Naive thymus-derived CD4-positive, alpha-beta T cell (primary cell): ENCODE measurements at places on chromosomes 1 and 21. TPM values are rescaled to one million over a fixed set of nuclear protein-coding genes. Genes with fewer than 3 reads are reported as not detected.

GRCh38 chr1:28021064-28021463, 61.3 kb downstream of the XKR8 start:
- H3K4me3 ChIP-seq = no peak overlapping the region
- no peak for DNase-seq
- peaks cover 5% of the 10 kb centered on the region for H3K36me3 ChIP-seq
- no peak overlapping the region for H3K27ac ChIP-seq
- H3K4me1 ChIP-seq = no peaks in the 10 kb centered on the region

GRCh38 chr1:14855268-14855667, 256.8 kb downstream of the KAZN start:
- no peak for DNase-seq
- no peak overlapping the region for H3K4me3 ChIP-seq
- no peaks in the 10 kb centered on the region for H3K4me1 ChIP-seq

DNA sequence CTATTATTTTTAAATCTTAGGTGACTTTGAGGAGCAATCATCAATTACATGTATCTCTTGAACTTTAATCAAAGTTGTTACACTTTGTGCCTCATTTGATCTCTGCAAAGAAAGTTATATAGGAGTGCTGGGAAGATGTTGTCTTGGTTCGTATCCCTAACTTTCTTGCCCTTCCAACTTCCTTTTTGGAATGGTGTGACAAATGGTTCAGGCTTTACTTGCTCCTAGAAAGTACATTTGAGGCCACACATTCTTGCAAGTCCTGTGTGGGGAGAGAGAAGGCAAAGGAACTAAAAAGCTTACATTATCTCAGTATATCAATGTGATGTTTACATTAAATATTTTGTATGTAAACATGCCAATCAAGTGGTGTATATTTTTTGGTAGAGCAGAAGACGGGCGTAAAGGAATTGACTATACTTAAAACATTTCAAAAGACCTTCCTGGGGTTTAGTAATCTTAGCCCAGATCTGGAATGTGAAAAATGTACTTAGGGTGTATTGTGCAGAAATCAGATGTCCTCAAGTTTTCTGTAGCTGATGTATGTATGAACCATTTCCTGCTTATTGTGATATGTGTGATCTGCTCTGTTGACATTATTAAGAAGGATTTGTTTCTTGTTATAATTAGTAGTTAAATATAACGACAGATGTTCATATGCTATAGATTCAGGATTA, 59.2 kb downstream of the USP25 start:
- DNase-seq = no peak
- no peak overlapping the region for H3K27ac ChIP-seq
- H3K4me3 ChIP-seq = no peak overlapping the region

GRCh38 chr1:234214911-234215892, 158.1 kb upstream of the COA6 start:
- no peaks in the 10 kb centered on the region for H3K27me3 ChIP-seq
- DNase-seq = no peak
- H3K27ac ChIP-seq = no peak overlapping the region
- no peaks in the 10 kb centered on the region for H3K36me3 ChIP-seq
- peak overlapping the region; percentile 42 for H3K4me3 ChIP-seq
- H3K4me1 ChIP-seq = peaks cover 17% of the 10 kb centered on the region

DNA sequence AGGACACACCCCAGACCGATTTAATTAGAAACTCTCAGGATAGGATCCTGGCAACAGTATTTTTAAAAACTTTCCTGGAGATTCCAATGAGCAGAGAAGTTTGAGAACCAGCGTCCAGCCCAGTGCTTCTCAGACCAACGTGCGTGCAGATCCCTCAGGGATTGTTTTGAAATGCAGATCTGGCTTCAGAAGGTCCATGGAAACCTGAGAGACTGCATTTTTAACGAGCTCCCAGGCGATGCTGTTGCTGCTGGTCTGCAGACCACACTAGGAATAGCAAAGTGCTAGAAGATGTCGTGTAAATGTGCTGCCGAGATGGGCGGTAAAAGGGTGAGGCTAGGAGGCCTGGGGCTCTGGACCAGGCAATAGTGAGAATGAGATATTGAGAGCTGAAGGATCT, 18.4 kb upstream of the CASQ1 start:
- no peak overlapping the region for H3K4me3 ChIP-seq
- no peak overlapping the region for H3K27ac ChIP-seq
- no peaks in the 10 kb centered on the region for H3K27me3 ChIP-seq
- DNase-seq = no peak
- H3K36me3 ChIP-seq = no peaks in the 10 kb centered on the region

DNA sequence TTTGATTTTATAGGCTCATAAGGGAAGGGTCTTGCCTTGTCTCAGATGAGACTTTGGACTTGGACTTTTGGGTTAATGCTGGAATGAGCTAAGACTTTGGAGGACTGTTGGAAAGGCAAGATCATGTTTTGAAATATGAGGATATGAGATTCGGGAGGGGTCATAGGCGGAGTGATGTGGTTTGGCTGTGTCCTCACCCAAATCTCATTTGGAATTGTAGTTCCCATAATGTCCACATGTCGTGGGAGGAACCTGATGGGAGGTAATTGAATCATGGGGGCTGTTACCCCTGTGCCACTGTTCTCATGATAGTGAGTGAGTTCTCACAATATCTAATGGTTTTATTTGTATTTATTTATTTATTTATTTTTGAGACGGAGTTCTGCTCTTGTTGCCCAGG, 6.9 kb upstream of the CSDE1 start:
- no peaks in the 10 kb centered on the region for H3K4me1 ChIP-seq
- no peaks in the 10 kb centered on the region for H3K36me3 ChIP-seq
- no peaks in the 10 kb centered on the region for H3K27me3 ChIP-seq
- H3K27ac ChIP-seq = no peak overlapping the region
- DNase-seq = no peak

- peaks cover 3% of the 10 kb centered on the region for H3K36me3 ChIP-seq
- H3K27me3 ChIP-seq = no peaks in the 10 kb centered on the region
- DNase-seq = no peak
- peak overlapping the region; percentile 68 for H3K27ac ChIP-seq
These were observed 13.5 kb downstream of the SLC37A1 start for GRCh38 chr21:42527127-42527488.

DNA sequence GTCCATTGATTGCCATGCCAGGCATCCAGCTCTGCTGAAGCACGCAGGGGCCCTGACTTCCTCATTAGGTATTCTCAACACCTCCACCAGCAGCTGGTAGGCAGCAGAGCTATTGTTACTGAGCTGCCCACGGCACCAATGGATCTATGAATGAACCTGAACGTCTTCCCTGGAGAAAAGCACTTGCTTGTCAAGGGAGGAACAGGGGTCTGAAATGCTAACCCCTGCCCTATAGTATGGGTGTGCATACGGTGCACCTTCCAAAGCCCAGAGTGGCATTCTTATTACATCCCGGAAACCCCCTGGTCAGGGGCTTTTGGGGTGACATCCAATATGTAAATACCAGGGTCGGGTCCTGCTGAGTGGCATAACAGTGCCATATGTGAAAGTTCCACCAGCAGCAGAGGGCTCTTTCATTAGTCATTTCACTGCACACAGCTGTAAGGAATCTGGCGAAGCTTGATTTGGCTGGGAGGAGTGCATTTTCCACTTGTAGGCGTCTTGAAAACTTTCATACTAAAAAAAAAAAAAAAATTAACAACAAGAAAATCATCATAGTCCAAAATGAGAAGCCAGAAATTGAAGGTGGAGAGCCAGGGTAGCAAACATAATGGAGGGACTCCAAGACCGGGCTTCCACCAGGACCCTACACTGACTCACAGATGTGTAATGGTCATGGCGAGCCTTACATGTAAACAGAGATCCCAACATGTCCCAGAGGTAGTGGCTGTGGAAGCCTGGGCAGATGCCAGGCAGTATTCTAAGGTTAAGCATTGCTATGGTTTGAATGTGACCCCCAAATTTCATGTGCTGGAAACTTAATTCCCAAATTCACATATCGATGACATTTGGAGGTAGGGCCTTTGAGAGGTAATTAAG, 58.8 kb upstream of the PRDX6 start:
- H3K27me3 ChIP-seq = no peaks in the 10 kb centered on the region
- no peak overlapping the region for H3K4me3 ChIP-seq
- no peaks in the 10 kb centered on the region for H3K4me1 ChIP-seq
- no peaks in the 10 kb centered on the region for H3K36me3 ChIP-seq
- no peak overlapping the region for H3K27ac ChIP-seq
- DNase-seq = no peak

DNA sequence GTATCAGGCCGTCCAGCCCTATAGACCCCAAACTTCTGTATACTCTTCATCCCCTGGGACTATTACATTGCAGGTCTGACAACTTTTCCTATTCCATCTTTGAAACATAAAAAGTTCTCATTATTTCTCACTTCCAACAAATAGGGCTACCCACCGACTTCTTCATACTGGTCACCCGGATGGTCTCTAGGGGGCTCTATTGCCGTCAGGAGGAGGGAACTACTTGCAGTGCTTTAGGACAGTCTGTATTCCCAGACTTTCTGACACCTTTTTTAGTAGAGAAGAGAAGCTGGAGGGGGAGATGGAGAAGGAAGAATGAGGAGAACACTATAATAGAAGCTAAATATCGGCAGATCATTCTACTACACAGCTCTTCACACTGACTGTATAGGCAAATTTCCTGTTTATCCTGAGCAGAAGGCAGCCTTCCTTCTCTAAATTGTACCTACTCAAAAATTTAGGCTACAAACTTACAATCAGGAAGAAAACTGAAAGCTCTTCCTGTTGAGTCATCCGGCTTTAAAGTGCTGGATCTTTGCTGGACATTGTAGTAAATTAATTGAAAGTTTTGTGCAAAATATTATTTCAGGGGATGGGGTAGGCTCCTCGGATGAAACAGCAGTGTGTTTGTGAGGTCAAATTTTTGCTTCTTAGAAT, 54.6 kb downstream of the CDC7 start:
- H3K4me1 ChIP-seq = peaks cover 30% of the 10 kb centered on the region
- no peaks in the 10 kb centered on the region for H3K36me3 ChIP-seq
- H3K4me3 ChIP-seq = no peak overlapping the region
- H3K27me3 ChIP-seq = no peaks in the 10 kb centered on the region

DNA sequence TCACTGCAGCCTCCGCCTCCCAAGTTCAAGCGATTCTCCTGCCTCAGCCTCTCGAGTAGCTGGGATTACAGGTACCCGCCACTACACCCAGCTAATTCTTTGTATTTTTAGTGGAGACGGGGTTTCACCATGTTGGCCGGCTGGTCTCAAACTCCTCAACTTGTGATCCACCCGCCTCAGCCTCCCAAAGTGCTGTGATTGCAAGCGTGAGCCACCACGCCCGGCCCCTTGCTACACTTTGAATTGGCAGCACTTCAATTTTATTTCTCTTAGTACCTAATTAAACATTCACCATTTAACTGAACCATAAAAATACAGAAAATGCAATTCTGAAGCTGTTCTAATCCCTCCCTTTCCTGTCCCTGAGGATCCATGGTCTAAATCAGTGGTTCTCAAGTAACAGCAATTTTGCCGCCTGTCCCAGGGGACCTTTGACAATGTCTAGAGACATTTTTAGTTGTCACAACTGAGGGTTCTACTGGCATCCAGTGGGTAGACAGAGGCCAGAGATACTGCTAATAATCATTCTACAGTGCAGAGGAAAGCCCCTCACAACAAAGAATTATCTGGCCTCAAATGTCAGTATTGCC, 4.3 kb upstream of the BCL2L15 start:
- no peak overlapping the region for H3K27ac ChIP-seq
- H3K36me3 ChIP-seq = peaks cover 6% of the 10 kb centered on the region
- no peak for DNase-seq
- no peaks in the 10 kb centered on the region for H3K27me3 ChIP-seq
- H3K4me3 ChIP-seq = no peak overlapping the region

GJA5 gene
- not detected for total RNA-seq

THAP3 gene
- total RNA-seq = 14.1 TPM
